ENCODE measurements at places on chromosomes 1 and 21.

DNA sequence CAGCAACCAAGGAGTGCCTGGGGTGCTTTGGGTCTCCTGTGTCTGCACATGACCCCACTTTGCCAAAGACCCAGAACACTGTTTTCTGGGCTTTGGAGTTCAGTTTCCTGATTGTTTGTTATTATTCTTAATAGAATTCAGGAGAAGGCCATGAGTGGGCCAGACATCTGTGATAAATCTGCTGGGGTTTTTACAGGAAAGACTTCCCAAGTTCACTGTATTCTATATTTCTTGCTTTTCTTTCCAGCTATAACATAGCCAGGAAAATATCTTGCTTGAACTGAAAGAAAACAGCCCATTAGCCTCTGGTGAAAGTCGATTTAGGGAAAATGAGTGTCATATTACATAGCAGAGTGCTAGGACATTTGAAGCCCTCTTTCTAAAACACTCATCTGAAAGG lies 345.1 kb upstream of the USP24 start:
- DNase-seq = peak; percentile 78

- DNase-seq = no peak
Observed at GRCh38 chr1:183480971-183481441, 8.7 kb downstream of the SMG7 start.

GRCh38 chr1:157497987-157498735 lies 54.2 kb downstream of the FCRL5 start:
- no peak for DNase-seq

- DNase-seq = no peak
Observed at GRCh38 chr1:207935166-207935583, 24.2 kb upstream of the CD34 start.

- DNase-seq = no peak
Observed at GRCh38 chr1:30758785-30759380, 1.3 kb upstream of the LAPTM5 start.

DNA sequence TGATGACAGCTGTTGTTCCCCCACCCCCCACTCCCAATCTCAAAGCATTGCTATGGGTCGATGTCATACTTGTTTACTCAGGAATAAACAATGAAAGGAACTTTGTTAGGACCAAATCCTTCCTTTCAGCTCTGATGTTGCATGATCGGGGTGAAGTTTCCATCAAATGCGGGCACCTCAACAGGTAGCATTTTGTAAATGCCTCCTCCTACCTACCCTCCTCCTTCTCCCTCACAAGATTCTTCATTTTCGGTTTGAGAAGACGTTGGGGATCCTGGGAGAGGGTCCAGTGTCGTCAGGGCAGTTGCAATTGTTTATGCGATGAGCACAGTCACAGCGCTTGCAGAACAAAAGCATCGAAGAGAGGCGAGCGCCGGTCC lies 758 bp upstream of the HUNK start:
- no peak for DNase-seq

- no peak for DNase-seq
Observed at GRCh38 chr1:108949044-108949443, 14.2 kb downstream of the CLCC1 start.

- no peak for DNase-seq
Observed at GRCh38 chr21:28937737-28938136, 54.9 kb downstream of the LTN1 start.

DNA sequence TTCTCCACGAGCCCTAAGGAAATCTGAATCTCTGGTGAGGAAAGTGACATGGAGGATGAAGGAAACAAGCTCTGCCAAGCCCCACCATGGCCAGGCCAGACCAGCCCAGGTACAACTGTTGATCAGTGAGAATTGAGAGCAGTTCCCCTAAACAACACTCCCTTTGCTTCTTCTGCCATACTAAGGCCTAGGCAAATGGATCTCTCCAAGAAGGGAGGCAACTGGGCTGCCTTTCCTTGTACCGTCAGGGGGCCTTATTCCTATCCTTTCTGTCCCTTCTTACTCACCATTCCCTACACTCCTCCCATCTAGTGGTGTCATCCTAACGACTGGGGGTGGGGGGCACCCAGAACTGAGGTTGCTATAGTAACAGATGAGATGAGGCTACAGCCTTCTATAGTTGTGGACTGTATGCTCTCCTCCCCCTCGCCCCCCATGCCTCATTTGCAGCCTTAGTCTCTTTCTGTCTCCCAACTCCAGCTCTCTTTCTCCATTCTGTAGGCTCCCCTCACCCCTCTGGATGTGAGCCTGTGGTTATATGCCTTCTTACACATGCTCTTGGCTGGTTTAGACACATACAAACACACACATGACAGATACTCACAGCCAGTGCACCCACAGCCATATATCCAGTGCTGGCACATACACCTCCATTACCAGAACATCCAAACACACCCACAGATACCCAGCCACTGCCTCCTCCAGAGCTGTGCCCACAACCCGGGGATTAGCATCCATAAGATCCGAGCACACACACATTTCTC lies 3.6 kb downstream of the PEA15 start:
- no peak for DNase-seq

DNA sequence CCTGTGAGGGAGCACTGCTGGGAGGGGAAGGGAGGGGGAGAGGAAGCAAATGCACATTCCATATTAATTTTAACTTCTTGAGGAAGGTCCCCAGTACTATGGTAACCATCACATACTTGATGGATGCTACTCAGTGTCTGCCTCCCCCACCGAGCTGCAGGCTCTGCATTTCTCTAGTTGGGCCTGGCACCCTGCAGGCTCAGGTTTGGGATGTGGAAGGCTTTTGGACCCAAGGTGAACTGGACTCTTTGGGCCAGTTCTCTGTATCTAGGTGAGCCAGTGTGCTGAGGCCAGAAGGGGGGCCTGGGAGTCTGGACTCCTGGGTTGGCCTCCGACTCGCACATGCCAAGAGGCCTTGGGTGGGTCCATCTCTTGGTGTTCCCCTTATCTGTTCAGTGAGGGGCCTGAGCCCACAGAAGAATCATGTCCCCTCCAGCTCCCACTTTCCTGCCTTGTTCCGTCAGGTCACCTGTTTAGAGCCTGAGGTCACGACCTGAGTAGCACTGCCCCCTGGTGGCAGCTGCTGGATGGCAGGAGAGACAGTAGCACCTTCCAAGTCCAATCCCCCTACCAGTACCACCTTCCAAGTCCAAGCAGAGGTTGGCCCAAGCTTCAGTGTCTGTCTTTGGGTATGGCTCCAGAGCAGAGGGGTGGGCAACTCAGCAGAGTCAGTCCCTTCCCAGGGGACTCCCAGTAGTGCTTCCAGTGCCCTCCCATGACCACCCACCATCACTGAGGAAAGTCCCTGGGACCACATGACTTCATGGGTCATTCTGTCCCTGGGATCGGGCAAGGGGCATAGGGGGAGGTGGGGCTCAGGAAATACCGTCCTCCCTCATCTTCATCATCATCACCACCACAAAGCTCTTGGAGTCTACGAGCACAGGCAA lies 241.8 kb downstream of the TRABD2B start:
- DNase-seq = no peak

DNA sequence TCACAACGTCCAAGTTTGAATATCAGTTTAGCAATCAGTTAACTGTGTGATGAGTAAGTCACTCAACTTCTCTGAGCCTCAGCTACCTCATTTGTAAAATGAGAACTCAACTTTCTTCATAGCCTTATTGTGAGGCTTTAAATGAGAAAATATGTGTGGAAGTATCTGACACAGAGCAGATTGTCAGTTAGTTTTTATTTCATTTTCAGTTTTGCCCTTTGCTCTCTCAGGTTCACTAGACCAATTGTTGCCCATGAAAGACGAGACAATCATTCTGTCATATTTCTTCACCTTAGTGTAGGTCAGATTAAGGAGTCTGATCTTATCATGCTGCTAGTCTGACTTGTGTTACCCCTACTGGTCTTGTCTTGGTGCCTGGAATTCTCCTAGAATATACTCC lies 232.8 kb upstream of the PTBP2 start:
- DNase-seq = no peak

- DNase-seq = no peak
Observed at GRCh38 chr1:182237329-182237728, 154.3 kb downstream of the GLUL start.

GRCh38 chr1:85019994-85020393 lies 23.1 kb upstream of the MCOLN2 start:
- DNase-seq = peak; percentile 45

- peak; percentile 50 for DNase-seq
Observed at GRCh38 chr1:223556414-223557129, 108.9 kb downstream of the CAPN8 start.

DNA sequence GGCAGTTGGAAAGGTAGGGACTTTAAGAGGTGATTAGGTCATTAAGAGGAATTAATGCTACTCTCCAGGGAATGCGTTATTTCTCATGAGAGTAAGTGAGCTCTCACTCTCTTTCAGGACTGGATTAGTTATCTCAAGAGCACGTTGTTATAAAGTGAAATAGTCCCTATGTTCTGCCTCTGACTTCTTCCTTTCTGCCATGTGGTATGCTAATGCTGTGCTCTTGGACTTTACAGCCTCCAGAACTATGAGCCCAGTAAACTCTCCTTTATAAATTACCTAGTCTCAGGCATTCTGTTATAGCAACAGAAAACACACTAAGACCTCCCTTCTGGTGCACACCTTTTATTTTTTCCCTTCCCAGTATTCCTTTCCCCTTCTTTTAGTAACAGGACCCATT lies 187.8 kb downstream of the NR5A2 start:
- DNase-seq = no peak

DNA sequence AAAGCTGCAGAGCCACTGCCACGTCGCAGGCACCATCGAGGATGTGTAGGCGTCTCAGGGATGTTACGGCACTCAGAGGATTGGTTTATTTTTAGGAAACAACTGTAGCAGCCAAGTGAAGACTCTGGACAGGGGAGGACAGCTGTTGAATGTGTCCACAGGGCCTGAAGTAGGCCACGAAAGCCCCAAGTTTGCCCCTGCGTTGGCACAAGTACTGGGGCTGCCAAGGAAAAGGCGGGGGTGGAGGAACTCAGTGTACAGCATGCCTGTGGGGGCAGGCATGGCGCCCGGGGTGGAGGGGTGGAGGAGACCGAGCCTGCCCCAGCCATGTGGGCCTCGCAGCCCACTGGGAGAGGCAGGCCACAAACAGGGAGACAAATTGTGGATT lies 89.7 kb downstream of the ADARB1 start:
- no peak for DNase-seq

DNA sequence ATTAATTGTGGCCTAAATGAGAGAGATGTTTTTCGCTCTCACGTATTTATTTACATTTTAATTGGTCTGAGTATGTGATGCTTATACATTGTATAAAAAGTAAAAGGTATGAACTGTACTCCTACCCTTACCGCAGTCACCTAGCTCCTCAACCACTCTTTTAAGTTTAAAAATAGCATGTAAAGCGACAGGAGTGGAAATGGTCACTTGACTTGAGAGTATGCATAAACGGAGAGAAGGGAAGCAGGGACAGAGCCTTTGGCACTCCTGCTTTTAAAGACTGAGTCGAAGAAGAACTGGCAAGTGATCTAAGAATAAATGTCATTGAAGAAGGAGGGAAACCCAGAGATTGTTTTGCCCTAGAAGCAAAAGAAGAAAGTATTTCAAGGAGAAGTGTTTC lies 11.5 kb upstream of the DDX59 start:
- no peak for DNase-seq

DNA sequence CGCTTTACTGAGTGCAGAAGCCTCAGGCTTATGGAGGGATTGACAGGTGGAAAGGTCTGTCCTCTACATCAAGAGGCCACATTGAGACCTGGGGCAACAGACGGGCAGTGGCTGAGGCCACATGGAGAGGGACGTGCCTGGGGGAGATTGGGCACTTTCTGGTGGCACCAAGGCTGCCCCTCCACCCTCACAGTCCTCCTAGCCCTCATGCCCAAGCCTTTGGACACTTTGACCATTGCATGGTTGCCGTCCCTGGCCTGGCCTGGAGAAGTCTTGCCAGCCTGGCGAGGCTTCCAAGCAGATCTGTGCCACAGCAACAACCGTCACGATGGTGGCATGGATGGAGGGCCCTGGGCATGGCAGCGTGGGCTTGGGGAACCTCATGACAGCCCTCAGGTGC lies 192.1 kb upstream of the VAMP3 start:
- DNase-seq = no peak
